Kidney epithelial cell (primary cell): ENCODE measurements at places on chromosomes 3 and 15.

- no peak for DNase-seq
These were observed 10.6 kb downstream of the ATP8B4 start for GRCh38 chr15:50108461-50108860.

GRCh38 chr15:58724466-58724865 is 25.0 kb downstream of the ADAM10 start:
- no peak for DNase-seq

GRCh38 chr3:128710816-128711433 is 15.1 kb upstream of the RAB7A start:
- no peak for DNase-seq

GRCh38 chr15:38307251-38307650 is 54.6 kb downstream of the SPRED1 start:
- DNase-seq, result no peak

DNA sequence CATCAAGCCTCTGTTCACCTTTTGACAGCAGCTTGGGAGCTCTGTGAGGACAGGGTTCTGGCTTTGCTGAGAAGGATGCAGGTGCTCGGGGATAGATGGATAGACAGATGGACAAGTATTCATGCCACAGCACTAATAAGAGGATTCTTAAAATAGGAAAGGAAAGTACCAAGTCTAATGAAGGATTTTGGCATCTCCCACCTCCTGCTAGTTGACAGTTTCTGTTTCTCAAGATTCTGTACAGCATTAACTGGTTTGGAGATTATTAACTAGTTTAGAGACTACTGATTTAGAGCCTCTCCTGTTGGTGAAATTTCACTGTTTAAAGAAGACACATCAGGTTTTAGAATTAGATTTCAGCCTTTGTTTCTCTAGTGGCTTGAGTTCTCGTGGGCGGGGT is 152.3 kb downstream of the CACNA1D start:
- no peak for DNase-seq

- DNase-seq, result no peak
These were observed 75.2 kb downstream of the CACNA2D3 start for GRCh38 chr3:54197509-54197908.

- DNase-seq, result no peak
These were observed 217.7 kb downstream of the ARPP21 start for GRCh38 chr3:35857004-35857403.

DNA sequence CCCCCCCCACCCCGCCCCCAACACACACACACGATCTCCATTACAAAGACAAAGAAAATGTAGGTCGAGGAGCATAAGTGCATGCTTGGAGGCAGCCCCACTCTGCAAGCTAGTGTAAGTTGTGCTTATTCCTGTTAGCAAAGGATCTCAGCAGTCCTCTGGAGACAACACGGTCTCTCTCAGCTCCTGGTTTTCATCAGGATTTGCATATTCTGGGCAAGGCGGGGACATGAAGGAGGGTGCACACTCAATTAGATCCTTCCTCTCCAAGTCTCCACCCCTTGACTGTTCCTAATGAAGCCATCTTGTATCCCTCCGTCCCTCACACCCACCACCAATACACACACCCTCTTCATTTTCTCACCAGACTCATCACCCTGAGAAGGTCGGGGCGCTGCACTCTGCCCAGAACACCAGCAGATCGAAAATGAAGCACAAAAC is 63.8 kb downstream of the MRPL46 start:
- DNase-seq, result no peak

DNA sequence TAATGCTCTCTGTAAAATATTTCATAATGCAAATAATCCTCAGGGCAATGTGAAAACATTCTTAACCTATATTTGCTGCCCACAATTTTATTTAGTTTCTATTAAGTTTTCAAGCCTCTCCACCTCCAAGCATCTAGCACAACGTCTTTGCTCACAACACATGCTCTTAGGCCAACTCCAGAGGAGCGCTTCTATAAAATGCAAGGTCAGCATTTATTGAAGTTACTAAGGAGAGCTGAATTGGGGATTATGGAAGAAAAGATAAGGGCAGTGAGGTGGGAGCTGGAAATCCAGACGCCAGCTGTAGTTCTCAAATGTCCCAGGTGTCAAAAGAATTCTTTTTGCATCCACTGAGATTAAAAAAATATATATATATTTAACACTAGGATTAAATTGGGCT is 996 bp downstream of the RABL3 start:
- no peak for DNase-seq

GRCh38 chr15:92290359-92290992 is 103.2 kb upstream of the ST8SIA2 start:
- DNase-seq, result no peak

GRCh38 chr3:196388956-196389355 is 43.3 kb downstream of the UBXN7 start:
- no peak for DNase-seq

DNA sequence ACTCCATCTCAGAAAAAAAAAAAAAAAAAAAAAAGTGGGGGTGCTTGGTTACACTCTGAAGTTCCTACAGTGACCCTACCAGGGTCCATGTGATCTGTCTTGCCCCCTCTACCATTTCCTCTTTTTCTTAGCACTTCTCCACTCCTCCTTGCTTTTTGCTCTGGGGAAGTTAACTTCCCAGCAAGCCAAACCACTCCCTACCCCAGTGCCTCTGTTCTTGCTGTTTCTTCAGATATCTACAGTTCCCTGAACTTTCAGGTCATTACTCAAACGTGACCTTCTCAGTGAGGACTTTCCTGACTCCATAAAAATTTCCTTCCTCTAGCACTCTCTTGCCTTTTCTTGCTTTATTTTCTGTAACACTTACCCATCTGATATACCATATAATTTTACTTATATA is 61.1 kb upstream of the GCNT3 start:
- DNase-seq, result no peak

DNA sequence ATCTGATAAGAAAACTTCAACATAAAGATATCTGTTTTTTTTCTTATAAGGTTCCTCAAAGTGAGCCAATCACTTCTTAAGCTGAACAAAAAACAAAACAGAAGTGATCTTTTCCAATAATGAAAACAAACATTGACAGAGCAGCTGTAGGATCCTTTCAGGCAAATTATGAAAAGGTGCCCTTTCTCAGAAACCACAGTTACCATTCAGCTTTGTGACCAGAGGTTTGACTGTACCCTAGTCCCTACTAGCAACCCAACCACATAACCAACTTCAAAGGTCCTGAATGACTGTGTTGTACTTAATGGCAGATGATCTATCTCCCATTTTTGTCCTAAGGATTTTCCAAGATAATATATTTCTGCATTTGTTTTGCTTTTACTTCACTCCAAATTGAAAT is 39.4 kb upstream of the CCR2 start:
- no peak for DNase-seq

GRCh38 chr3:47225310-47225906 is 57.2 kb downstream of the KIF9 start:
- DNase-seq, result no peak

- DNase-seq, result no peak
These were observed 84.0 kb downstream of the CFAP20DC start for GRCh38 chr3:58965865-58966264.

DNA sequence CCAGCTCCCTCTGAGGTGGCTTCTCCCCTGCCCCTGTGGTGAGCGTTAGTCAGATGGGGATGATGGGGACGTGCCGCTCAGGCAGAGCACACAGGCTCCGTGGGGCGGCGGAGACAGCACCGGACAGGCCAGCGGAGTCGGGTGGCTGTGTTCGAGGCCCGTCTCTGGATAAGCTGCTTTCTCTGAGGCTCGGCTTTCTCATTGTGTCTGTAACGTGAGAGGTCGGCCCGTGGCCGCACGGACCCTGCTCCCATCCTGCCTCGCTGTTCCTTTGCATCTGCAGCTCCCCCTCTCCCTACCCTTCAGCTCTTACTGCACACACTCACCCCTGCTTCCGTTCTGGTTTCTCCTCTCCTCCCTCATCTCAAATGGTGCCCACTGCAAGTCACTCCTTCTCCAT is 62.5 kb downstream of the FAM43A start:
- no peak for DNase-seq

DNA sequence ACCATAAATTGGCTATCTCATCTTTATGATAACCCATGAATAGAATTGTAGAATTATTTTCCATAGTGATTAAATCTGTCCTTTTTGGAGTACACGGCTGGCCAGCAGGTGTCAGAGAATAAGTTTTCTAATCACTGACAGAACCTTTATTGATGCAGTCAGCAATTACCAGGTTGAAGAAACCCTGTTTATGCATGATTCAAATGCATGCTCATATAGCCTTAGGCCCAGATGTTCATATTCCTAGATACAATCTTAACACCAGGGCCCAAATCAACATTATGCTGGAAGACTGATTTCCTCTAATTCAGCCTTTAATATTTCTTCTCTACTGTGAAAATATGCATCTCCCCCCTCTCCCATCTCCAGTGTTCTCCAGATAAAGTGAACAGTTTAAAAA is 243.5 kb upstream of the DCBLD2 start:
- no peak for DNase-seq

DNA sequence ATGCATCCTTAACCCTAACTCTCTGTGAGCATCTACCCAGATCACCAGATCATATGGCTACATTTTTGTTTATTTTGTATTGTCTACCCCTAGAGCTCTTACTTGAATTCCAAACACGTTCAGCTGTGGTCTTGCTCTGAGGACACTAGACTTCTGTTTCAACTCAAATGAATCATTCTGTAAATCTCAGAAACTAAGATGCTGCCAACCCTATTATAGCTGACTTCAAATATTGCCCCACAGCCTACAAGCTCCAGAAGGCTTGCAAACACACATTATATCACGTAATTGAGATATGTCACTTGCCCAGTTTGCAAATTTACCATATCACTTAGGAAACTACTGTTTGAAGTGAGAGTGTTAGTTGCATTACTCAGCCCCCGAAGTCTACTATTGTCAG is 426.2 kb upstream of the ARL6 start:
- DNase-seq, result no peak

- DNase-seq, result peak; percentile 99
These were observed 13.6 kb downstream of the IGDCC4 start for GRCh38 chr15:65409036-65409631.

GRCh38 chr3:172211123-172211522 is 171.7 kb downstream of the FNDC3B start:
- DNase-seq, result no peak

DNA sequence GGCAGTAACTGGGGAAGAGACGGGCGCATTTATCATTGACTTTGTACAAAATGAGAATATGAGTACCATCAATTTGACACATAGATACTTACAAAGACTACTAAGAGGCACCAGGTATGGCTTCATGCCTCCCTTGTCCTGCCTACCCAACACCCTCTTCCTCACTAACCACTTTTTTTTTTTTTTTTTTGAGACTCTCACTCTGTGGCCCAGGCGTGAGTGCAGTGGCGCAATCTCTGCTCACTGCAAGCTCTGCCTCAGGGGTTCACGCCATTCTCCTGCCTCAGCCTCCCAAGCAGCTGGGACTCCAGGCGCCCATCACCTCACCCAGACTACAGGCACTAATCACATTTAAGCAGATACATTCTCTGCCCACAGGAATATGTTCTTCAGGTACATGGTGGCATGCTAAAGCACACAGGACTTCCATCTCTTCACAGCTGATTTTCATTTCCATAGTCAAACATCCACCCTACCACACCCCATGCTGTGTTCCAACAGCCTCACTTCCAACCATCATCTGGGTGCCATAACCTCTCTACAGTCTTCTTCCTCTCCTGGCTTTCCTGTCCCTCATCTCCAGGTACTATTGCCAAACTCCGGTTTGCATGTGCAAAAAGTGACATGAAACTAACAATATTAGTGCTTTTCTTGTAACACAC is 41.7 kb downstream of the RAB27A start:
- DNase-seq, result no peak

DNA sequence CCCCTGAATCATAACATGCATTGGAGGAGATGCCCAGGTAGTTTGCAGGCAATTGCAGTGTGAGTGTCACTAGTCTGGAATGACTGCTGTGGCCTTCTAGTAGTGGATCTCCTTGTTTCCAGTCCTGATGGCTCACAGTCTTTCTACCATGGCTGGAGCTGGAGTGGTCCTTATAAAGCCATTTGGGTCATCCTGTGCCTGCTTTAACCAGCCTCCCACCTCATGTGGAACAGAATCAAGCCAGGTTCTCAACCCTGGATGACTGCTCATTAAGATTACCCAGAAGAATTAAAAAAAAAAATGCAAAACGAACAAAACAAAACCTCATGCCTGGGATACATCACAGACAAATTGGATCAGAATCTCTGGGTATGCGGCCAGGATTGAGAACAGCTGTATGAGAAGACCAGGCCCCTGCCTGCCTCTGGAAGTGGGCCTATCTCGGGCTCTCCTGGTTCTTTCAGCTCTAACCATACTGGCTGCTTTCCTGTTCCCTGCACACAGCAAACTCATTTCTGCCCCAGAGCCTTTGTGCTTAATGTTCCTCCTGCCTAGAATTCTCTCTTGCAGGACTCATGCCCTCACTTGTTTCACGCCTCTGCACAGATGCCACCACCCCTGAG is 96.4 kb downstream of the ITPR1 start:
- DNase-seq, result no peak

DNA sequence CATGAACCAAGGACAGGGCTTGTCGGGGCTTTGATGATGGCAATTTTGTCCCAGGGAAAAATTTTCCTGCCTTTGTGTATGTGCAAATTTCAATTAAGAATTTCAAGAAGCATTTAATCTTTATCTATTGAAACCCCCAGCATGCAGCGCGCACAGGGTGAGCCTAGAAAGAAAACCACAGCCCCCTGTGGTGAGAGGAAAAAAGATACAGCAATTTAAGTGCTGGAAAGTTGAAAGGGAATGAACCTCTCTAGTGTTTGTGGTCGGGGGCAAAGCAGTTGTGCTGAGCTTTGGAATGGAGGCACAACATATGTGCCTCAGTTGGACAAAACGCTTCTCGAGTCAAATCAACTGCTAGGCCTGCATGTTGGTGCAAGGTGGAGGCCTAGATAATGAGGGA is 111.8 kb upstream of the C15orf61 start:
- no peak for DNase-seq

GRCh38 chr3:52311576-52312119 is 4.5 kb upstream of the DNAH1 start:
- no peak for DNase-seq

- DNase-seq, result no peak
These were observed 38.9 kb downstream of the CACNA2D2 start for GRCh38 chr3:50464569-50464968.

GRCh38 chr15:74167891-74168331 is 5.6 kb upstream of the ISLR start:
- DNase-seq, result no peak

DNA sequence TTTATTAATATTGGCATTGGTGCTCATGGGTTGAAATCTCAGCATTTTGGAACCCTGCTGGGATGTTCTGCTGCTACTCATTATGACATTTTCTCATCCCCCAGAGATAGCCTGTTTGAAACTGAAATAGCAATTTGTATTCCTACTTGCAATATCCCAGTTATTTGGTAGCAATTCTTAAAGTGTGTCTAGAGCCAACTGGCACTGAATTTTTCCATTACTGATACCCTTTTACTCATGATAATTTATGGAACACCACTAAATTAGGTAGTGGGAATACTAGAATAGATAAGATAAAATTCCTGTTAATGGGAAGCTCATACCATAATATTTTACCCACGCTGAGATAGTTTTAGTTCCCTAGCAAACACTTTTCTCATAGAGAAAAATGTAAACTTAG is 309.3 kb downstream of the SV2B start:
- no peak for DNase-seq
